Right ventricle myocardium inferior (tissue), 1 donor: ENCODE measurements at places on chromosomes 2 and 18. TPM values are rescaled to one million over a fixed set of nuclear protein-coding genes. Genes with fewer than 3 reads are reported as not detected.

GRCh38 chr18:36264283-36264682 is 33.2 kb upstream of the FHOD3 start:
- no peak for DNase-seq

DNA sequence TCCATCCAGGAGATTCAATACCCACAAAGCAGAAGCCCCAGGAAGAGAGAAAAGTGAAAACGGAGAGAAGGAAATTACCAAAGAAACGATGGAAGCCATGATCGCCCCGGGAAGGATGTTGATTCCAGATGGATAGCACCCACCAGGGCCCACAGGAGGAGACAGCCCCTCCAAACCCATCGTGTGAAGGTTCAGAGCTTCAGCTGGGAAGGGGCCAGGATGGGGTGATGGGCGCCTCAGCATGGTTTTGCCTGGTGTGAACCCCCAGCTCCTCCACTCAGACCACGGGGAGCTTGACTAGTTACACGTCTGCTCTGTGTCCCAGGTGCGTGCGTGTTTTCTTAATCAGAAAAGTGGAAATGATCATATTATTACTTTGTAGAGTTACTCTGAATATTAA is 264.5 kb downstream of the EIPR1 start:
- no peak for DNase-seq

The SEC11C gene
- 23.5 TPM for total RNA-seq

DNA sequence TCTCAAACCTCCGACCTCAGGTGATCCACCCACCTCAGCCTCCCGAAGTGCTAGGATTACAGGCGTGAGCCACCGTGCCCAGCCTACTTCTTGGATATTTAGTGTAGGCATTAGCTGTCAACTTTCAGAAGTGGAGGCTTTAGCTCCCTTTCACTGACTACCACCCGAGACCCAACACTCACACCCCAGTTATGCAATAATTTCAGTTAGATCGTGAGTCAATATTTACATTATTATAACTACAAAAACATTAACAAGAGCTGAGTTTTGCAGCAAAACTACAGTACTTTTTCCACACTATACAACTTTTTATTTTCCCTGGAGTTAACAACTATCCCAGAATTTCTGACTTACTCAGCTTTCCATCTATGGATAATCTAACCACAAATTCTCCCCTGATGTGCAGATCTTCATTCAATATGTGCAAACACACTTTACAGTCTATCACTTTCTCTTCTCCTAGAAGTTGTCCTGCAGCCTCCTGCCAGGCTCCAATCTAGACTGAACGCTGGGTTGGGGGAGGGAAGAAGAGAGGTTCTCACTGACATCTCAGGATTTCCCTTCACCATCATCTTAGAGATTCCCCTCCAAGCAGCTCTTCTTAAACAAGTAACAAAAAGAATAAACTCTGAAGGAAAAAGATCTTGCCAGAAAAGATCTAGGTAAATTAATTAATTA is 10.1 kb downstream of the TBC1D8 start:
- no peak for DNase-seq

The PRLH gene
- not detected for total RNA-seq

DNA sequence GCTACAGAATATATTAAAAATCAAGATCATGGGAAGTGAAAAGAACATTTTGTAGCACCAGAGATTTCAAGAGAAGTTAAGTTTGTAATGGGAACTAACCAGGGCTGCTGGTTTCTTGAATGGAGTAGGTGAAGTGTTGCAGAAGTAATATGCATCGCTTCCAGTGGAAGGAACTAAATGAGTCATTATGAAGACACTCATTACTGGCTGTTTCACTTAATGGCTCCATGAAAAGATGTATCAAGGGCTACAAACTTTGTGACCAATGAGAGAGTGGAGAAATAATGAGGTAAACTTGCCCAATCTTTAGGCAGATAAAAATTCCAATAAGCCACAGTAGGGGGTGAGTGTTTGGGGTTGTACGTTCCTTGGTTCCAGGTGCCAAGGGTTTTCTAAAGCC is 380.4 kb upstream of the POU3F3 start:
- no peak for DNase-seq

The GBX2 gene
- not detected for total RNA-seq

DNA sequence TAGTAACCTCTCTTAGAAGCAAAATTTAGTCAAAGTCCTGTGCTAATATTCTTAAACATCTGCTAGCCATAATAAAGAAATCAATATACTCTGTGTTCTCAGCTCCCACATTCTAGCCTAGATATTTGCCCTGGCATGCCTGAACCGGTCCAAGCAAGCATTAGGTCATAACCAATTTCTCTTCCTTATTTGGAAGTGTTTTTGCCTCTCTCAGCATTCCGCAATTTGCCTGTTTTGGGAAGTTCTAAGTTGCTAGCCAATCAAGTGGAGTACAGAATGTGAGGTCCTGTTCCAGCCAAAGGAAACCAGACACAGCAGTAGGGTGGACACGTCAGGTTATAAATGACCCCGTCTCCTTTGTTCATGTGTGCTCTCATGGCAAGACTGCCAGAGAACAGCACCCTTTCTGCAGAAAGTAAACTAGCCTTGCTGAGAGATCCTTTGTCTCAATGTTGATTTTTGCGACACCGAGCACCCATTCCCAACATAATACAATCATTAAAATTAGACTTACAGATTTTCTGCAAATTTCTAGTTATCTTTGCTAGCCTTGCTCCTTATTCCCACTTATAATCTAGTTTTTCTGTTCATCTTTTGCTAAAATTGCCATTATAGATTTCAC is 13.0 kb upstream of the SULT1C4 start:
- no peak for DNase-seq

DNA sequence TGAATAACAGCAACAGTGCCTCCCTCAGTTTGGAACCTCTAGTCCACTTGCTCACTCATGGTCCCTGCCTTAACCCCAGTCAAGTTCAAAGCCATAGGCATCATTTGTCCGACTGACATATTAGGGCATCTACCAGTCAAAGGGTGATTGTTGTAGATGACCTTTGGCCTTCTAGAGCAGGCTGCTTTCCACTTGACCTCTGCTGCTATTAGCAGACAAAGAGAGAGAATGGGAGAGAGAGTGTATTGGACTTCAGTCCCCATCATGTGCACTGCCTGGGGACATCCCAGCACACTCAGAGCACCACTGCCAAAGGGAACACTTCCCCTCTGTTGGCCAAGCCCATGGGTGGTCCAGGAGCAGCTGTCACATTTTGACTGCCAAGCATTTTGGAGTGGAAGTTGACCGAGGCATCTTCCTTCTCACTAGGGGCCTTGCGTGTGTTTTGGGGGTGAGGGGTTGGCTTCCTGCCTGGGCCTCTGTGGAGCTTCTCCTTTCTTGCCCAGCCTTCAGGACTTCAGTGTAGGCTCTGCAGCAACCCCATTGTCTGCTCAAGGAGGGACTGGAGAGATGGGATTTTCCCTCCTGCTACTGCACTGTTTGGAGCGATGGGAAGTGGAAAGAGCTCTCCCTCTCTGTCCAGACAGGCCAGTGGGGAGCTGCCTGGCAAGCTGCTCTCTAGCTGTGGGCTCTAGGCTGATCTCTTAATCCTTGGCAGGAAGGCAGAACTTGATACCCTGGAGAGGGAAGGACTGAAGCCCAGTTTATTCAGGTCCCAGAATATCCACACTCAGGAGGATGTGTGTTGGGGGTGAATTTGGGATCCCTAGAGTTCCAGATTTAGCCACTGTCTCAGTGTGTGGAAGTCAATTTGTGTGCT is 68.1 kb downstream of the TMEM247 start:
- peak; percentile 77 for DNase-seq

GRCh38 chr2:145638675-145639074 is 1118.8 kb upstream of the ZEB2 start:
- no peak for DNase-seq

- DNase-seq: no peak
These were observed 14.8 kb downstream of the SP110 start for GRCh38 chr2:230205034-230205433.

The ANKRD36 gene
- 5.6 TPM for total RNA-seq

The DCDC2C gene
- total RNA-seq: not detected

DNA sequence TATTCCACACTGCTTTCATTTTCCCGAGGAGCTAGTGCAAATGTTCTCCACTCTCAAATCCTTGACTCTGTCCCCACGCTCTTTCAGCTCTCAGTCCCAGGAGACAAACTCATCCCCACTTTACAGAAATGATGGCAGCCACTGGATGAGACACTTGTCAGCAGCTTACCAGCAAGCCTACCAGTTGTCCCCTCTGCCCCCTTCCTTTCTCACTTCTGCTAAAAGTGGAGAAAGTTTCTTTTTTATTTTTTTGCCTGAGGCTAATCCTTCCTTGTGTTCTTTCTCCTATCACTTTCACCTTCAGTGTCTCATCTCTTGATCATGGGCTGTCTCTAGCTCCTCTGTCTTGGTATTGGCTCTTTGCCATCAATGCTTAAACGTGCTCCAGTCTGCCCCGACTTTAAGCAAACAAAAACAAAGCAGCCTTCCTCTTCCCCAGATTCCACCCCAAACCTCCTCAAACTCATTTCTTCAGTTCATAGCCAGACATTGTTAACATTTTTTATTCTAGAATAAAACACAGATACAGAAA is 64.5 kb downstream of the TTC32 start:
- DNase-seq: no peak

GRCh38 chr2:134445985-134446382 is 192.1 kb downstream of the MGAT5 start:
- no peak for DNase-seq

- no peak for DNase-seq
These were observed 2.1 kb upstream of the PCBP1 start for GRCh38 chr2:70084973-70085710.

The EFHD1 gene
- total RNA-seq: 26.3 TPM

GRCh38 chr18:67359873-67360838 is 156.4 kb downstream of the DSEL start:
- DNase-seq: no peak

GRCh38 chr2:85669549-85669948 is 1.6 kb upstream of the SFTPB start:
- DNase-seq: no peak

DNA sequence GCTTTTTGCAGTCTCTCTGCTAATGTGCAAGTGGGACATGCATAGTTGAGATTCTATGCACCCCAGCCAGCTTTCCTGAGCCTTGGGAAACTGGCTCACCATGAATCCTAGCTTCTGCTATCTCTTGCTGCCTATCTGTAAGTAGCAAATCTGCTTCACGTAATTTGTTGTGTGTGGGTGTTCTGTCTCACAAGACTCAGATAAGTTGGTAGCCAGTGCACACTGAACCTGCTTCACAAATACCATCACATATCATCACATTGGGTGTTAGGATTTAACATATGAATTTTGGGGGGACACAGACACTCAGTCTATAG is 13.9 kb upstream of the VRK2 start:
- DNase-seq: no peak

- DNase-seq: peak; percentile 56
These were observed 17.1 kb downstream of the HS6ST1 start for GRCh38 chr2:128301501-128301966.

DNA sequence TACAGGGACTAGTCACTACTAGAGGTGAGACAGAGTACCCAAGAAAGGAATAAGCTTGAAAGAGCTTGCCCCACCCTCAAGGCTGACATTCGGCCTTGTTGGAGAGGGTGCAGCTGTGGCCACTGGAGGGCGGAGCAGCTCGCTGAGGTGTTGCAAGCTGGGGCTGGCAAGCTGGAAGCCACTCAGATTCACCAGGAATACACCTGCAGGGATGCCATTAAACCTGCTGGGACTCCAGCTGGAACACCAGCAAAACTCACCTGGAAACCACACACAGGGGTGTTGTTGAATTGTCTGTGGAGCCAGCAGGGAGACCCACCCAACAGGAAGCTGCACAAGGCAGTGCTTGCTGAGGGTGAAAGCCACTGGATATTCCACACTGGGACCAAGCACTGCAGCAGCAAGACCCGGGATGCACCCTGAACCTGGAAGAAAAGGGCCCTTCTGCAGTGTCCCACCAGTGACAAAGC is 26.1 kb downstream of the KCTD18 start:
- no peak for DNase-seq

GRCh38 chr2:226440127-226440918 is 359.3 kb downstream of the IRS1 start:
- no peak for DNase-seq

DNA sequence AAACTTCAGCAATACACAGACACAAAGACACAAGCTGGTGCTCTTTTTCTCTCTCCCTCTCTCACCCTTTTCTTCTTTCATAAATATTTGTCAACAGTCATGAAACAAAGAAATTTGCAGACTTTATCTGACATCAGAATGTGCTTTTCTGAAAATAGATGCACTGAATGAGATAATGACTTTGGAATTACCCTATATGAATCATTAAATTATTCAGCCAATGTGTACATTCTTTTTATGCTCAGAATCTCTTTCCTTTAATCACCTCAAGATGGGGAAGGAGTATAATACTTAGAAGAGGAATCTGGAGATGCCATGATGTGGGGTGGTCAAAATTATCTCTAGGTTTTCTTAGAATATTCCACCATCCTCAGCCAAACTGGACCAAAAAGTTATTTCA is 289.9 kb downstream of the LRRTM1 start:
- no peak for DNase-seq

GRCh38 chr2:3598912-3599854 is 4.3 kb downstream of the COLEC11 start:
- DNase-seq: no peak

The EVX2 gene
- total RNA-seq: not detected

DNA sequence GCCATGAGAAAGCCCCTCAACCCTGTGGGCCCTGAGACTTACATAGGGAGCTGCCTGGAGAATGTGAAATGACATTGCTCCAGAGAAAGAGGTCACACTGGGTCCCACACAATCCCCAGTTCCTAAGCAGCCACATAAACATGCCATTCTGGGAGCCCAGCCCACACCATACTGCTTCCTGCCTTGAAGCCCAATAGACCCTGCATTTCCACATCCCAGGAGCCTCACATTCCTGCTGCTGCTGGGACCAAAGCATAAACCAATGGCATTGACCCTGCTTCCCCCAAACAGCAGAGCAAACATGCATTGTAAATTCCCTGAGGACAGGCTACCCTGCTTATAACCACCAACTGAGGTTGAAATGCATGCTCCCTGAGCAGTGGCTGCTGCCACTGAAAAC is 1117.6 kb upstream of the SLC39A10 start:
- DNase-seq: no peak

DNA sequence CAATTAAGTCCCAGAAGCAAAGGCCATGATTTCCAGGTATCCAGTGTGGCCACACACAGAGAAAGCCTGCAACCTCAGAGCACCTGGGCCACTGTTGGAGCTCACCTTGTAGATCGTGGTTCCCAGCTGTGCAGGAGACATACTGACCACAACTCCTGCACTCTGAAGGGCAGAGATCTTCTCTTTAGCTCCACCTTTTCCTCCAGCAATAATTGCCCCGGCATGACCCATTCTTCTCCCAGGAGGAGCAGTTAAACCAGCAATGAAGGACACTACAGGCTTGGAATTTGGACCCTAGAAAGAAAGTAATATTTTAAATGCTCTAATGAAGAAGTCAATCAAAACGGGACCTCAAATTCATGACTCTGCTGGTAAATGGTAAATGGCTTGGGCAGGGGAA is 33.8 kb downstream of the SUCLG1 start:
- DNase-seq: no peak
